ENCODE measurements at places on chromosomes 16 and 17.

DNA sequence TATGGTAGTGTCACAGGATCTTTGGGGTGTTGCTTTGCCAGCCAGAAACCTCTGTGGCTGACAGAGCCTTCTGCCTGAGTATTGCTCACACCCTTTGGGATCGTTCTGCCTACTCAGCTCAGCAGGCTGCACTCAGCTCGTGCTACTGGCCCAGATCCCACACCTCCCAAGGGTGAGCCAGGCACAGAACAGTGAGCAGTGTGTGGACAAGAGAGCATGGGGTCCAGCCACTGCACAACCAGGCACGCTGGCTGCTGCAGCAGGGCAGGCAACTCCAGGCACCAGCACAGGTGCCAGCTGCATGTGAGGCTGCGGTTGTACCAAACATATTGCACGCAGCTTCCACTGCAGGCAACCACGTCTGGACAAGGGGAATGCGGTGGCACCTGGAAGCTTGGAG is 84.9 kb downstream of the CYB561 start:
- no peak for DNase-seq

DNA sequence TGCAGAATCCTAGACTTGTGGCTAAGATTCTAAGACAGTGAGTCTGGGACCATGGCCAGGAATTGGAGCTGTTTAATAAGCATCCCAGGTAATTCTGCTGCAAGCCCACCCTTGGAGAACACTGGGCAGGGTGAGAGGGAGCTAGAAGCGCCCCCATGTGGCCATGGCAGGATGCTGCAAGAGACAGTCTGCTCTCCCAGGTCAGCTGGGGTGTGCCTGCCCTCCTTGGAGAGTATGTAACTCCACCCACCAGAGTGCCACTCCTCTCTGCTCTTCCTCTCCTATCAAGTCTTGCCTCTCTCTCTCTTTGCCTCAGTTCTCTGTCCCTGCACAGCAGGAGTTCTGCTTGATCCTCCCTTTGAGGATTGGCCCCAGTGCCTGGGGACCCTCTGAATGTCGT is 14.9 kb downstream of the RCVRN start:
- DNase-seq, result no peak

DNA sequence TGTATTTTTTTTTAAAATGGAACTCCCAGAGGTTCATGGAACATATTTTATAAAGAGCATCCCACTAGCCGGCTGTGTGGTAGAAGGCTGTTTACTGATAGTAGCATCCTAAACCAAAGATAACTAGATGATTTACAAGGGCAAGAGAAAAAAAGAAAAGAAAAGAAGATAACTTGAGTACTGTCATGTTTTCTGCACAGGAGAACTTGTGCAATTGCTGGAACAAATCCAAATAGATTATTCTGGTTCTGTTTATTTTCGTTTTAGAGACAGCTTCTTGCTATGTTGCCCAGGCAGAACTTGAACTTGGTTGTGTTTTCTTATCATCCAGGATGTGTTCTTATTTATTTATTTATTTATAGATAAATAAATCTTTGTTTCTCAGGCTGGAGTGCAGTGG is 20.9 kb upstream of the PPM1D start:
- DNase-seq, result no peak

DNA sequence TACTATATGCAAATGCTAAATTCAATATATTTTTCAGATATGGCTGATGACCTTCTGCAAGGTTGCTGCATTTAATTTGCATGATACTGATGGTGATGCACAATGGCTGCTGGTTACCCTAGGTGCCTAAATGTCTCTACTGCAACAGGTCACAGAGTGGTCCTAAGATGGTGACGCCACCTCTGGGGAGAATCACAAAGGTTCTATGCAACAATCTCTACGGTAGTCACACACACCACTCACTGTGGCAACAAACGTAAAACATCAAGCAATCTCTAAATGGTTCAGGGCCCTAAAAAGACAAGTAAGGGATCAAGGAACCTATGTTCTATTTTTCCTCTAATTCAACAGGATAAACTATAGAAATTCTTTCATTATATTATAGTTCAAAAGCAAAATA is 293.3 kb downstream of the CEP112 start:
- DNase-seq, result no peak

DNA sequence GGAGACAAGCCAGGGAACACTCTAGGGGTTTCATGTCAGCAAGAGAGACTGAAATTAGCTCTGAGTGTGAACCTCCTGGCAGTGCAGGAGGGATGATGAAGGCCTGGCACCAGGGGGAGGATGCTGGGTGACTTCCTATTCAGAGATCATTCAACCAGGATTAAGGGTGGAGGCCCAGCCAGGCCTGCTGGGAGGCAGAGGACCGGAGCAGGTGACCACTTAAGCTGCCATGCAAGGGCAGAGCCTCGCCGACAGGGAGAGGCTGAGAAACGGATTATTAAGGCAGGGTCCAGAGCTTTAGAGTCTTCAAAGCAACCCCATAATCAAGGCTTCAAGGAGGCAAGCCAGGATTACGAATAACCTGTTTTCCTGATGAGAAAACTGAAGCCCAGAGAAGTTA is 10.6 kb upstream of the SRCIN1 start:
- no peak for DNase-seq

GRCh38 chr17:46044286-46044928 is 45.4 kb downstream of the STH start:
- peak; percentile 23 for DNase-seq

- DNase-seq, result no peak
Observed at GRCh38 chr16:27202923-27203506, 311 bp upstream of the KDM8 start.

DNA sequence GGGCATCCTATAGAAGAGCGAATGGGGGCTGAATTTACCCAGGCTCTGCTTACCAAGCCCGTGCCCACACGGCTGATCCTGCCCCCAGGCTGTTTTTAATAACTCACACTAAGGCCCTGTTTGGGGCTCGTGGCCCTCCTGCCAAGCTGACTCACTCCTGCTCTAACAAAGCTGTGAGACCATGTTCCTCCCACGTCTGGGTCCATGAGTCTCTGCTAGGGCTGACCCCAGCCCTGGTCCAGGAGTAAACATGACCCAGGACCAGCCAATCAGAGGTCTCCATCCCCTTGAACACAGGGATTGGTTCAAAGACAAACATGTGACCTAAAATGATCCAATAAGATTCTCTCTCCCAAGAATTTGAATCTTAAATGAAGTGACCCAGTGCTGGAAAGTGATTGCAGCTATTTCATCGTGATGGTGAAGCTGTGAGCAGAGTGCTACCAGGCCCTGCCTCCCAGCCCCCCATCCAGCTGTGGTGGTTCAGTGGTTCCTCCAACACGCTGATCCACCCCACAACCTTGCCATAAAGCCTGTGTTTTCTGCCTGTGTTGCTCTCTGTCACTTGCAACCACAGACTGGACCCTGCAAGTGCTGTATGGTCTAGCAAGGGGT is 57.2 kb downstream of the C16orf82 start:
- no peak for DNase-seq

DNA sequence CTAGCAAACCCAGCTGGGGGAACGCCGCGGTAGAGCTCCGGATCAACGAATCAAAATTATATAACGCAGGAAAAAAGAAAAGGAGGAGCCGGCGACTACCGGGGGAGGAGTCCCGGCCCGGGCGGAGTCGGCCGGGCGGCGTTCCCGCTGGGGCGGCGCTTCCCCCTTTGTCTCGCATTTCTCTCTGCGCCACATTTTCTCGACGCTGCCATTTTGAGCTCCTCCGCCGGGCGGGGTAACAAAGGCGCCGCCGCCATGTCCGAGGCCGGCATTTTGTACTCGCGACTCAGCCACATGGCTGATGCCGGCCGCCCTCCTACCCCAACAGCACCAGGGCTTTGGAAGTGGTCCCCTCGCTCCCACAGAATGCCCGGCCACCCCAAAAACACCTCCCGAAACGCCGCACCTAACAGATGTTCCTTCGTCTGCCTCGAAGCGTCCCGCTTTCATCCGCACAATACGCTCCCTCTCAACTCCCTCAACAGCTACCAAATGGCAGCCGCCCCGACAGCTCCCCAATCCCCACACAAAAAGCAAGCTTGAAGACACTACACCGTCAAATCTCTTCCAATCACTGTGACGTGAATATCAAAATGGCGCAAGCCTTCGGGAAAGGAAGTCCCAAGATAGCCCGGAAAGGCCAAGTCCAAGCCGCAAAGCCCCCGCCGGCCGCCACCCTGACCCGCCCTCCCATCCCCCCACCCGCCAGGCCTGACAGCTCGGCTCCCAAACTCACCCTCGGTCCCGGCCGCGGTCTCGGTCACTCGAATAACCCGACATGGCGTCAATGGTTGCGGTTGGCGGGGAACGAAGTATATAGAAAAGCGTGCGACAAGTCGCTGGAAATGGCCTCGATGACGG is 519 bp downstream of the DDX5 start:
- DNase-seq, result peak; percentile 73

DNA sequence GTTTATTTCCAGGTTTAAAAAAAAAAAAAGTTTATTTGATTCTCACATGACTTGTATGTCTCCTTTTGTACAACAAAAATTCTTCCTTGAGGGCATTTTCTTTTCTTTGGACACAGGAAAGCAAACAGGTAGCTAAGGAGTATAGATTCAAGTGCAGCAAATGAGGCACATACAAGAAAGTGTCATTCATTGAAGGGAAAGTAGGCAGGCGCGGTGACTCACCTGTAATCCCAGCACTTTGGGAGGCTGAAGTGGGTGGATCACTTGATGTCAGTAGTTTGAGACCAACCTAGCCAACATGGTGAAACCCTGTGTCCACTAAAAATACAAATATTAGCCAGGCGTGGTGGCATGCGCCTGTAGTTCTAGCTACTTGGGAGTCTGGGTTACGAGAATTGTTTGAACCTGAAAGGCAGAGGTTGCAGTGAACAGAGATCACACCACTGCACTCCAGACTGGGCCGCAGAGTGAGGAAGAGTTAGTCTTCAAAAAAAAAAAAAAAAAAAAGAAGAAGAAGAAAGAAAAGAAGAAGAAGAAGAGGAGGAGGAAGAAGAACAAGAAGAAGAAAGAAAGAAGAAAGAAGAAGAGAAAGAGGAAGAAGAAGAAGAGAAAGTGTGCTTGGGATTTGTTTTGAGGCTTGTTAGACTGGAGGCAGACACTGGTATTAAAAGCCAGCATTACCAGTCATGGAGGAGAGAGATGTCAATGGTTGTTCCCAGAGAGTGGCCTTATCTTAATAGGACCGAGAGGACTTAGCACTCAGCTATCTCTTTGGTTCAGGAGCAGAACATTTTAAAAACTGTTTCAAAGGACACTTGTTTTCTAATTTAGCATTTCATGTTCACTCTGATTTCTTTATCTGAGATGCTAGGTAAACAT is 19.7 kb downstream of the GINS3 start:
- DNase-seq, result no peak

DNA sequence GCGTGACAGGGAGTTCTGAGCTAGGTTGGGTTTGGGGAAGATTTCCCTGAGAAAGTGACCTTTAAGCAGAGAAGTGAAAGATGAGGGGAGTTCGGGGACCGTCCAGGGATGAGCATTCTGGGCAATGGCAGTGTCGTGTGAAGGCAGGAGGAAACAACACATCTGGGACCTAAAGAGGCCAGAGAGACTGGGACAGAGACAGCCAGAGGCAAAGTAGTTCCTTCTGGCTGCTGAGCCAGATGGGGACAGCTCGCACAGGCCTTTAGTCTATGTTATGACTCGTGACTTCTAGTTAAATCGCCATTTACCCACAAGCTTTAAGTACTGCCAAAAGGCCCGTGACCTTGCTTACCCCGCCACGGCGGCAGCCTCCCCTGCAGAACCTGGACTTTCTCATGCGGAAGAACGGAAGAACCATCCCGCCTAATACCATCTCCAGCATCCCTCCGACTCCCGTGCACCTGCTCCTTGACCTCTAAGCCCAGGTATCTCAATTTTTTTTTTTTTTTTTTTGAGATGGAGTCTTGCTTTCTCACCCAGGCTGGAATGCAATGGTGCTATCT is 8.5 kb upstream of the MED11 start:
- DNase-seq, result no peak

GRCh38 chr17:36858119-36859002 is 78.9 kb upstream of the LHX1 start:
- DNase-seq, result no peak

DNA sequence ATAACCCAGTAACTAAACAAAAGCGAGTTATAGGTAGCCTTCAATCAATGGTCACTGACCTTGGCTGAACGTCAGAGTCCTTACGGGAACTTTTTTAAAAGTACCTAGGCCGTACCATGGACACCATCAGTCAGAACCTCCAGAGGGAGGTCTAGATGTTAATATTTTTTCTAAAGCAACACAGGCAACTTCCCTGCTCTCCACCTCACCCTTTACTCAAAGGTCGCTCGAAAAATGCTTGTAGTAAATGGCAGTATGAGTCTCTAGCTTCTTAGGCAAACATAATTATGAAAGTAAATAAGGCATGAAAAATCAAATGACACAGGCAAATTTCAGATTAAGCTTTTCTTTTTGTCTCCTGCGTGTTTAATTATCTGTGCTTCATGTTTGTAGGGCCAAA is 82.1 kb downstream of the SLC39A11 start:
- no peak for DNase-seq

DNA sequence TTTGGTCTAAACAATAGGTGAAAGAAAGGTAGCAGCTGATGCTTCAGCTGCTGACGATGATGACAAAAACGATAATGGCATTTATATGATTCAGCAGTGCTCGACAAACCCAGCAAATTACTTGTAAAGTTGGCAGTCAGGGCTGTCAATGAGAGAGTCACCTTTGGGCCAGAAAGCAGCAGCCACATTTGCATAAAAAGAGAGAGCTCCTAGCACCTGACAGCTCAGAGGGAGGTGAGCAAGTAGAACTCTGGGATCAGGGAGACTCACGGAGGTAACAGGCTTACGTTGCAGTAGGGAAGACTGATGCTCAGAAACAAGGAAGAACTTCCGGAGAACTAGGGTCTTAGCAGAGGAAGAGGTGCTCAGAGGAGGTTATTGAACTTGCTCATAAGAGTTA is 291.9 kb upstream of the ZFHX3 start:
- DNase-seq, result no peak

DNA sequence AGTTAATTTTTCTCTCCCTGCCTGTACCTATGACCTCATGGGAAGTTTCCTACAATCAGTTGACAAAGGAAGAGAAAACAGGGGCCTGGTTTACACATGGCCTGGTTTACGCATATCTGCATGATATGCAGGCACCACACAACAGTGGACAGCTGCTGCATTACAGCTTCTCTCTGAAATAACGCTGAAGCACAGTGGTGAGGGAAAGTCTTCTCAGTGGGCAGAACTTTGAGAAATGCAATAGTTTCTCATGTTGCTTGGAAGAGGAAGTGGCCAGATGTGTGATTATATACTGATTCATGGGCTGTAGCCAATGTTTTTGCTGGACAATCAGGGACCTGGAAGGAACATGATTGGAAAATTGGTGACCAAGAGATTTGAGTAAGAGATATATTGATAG is 324.1 kb upstream of the GOT2 start:
- DNase-seq, result no peak

- DNase-seq, result no peak
Observed at GRCh38 chr17:47665655-47666054, 15.9 kb downstream of the KPNB1 start.

Measured in stimulated activated CD8-positive, alpha-beta memory T cell treated with anti-CD3 and anti-CD28 coated beads, Interleukin-4, amount 100 ng/mL, for 4 hours (primary cell).